ENCODE measurements at places on chromosomes 5 and 9.

DNA sequence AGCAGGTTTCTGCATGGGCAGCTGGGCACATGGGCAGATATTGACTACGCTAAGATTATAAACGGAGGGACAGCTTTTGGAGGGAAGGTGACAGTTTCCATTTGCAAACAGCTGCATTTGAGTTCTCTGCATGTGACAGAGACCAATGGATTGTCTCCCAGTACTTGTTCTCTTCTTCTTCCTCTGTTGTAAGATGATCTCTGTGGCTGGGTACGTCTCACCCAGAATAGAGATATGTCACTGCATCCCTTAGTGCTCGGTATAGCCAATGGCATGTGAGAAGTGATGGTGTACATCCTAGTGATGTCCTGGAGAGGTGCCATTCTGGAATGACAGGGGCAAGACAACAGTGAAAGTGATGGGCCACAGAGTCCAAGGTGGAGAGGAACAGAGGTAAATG is 171.3 kb downstream of the CFAP90 start:
- no peak for DNase-seq

DNA sequence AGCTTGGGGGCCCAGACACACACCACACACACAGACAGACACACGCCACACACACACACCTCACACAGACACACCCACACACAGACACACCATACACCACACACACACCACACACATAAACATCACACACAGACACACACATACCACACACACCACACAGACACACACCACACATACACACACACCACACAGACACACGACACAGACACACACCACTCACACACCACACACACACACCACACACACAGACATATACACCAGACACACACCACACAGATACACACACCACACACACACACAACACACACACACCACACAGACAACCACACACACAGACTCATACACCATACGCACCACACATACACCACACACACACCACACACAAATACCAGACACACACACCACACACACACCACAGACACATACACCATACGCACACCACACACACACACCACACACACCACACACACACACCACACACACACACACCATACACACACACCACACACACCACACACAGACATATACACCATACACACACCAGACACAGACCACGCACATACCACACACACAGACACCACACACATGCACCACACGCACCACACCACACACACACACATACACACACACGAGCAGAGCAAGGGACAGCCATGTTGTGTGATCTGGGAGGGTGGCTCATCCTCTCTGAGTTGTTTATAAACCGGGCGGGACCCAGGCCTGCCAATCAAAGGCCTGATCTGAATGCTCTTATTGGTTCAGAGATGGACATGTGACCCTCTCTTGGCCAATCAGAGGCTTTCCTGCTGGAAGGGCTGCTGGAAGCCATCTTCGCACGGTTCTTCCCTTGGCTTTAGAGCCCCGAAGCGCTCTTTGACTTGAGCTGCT is 148.3 kb downstream of the GAPVD1 start:
- DNase-seq, result no peak

GRCh38 chr9:17291766-17292165 is 156.9 kb downstream of the CNTLN start:
- no peak for DNase-seq

DNA sequence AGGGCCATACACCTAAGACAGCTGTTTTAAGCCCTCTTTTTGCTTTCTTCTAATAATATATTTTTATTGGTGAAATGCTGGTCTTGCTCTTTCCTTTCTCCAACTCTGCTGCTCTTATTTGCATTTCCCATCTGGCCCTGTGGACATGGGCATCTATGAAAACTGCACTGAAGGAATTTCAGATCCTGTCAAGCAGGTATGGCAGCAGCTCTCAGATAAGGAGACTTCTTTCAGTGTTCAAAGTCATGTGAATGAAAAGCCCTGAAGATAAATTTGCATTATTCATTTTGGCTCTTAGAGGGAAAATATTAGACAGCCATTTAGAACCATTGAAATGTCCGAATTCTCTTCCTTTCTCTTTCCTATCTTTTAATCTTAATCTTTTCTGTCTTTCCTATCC is 668.0 kb upstream of the RIOK2 start:
- DNase-seq, result no peak

DNA sequence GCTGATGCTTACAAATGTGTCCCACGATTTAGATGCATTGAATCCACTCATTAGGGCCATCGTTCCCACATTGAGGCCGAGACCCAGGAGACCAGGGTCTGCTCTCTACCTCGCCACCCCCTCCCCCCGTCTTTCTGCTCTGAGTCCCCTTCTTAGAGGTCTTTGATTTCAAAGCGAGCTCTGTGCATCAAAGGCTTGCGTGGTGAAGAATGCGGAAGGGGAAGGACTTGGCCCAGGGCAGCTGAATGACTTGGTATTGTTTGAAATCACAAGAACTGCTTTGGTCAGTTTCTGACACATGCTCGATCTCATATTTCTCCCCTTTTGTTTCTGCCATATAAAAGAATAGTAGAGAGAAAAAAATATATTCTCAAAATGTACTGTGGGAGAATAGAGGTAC is 78.3 kb upstream of the IRX1 start:
- DNase-seq, result no peak

- DNase-seq, result no peak
Measured at GRCh38 chr5:28281351-28281750, 1243.0 kb upstream of the CDH9 start.

GRCh38 chr5:137342764-137343163 is 156.4 kb downstream of the SPOCK1 start:
- DNase-seq, result no peak

- no peak for DNase-seq
Measured at GRCh38 chr5:149951138-149951749, 6.7 kb upstream of the PDE6A start.

GRCh38 chr5:69502767-69503488 is 10.3 kb downstream of the OCLN start:
- no peak for DNase-seq

GRCh38 chr9:136858844-136859757 is 7.0 kb downstream of the MAMDC4 start:
- peak; percentile 77 for DNase-seq

- DNase-seq, result no peak
Measured at GRCh38 chr5:67202828-67203227, 6.2 kb upstream of the CD180 start.

DNA sequence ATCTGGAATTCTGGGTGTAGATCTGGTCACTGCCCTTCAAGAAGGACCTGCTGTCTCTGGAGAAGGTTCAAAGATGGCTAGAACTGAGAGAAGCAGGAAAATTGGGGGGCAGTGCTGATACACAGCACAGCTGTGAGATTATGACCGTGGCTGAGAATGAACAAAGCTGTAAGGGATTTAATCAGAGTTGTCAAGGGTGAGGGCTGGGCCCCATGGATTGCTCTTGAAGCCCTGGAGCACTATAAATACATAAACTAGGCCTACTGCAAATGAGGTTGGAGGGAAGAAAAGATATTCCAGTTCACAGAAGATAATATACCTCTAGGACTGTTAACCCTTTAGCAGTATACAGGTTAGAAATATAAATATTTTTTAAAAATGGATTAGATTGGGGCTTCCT is 86.3 kb upstream of the KLF9 start:
- DNase-seq, result no peak

- no peak for DNase-seq
Measured at GRCh38 chr5:61052882-61053281, 107.9 kb downstream of the NDUFAF2 start.

- DNase-seq, result no peak
Measured at GRCh38 chr5:173233347-173234128, 1.5 kb downstream of the NKX2-5 start.

- no peak for DNase-seq
Measured at GRCh38 chr9:70805949-70806348, 315.5 kb downstream of the TRPM3 start.

GRCh38 chr5:11273180-11273903 is 512.3 kb upstream of the DAP start:
- DNase-seq, result no peak

- DNase-seq, result no peak
Measured at GRCh38 chr5:10442576-10442975, 897 bp downstream of the ROPN1L start.

DNA sequence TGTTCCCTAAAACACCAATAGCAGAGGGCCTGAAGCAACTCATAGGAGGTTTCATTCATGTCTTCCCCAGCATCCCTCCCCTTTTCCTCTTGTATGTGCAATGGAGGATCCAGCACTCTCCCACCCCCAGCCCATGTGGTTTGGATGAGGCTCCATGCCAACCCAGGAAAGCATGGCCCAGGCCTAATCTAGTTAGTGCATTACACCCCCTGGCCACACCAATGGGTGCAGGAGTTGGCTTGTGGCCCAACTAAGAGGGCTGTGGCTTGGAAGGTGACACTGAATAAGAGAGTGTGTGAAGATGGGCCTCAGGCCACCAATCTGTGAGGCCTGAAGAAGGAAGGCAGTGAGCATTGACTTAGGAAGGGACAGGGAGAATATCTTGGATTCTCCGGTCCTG is 70.8 kb upstream of the SMIM23 start:
- DNase-seq, result no peak

DNA sequence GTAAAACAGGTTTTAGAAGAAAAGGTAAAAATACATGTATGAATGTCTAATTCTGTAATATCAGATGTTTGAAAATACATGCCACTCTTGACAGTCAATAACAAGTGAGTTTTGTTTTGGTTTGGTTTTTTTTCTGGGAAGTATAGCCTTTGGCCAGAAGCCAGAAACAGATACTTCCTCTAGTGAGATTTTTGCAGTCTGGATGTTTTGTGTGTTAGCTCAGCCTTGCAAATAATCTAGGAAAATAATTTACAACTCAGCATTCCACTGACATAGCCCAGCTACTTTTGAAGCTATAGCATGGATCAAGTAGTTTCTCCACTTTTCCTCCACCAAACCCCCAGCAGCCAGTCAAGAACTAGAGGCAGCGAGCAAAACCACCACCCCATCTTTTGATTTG is 56.7 kb downstream of the SLC1A1 start:
- DNase-seq, result no peak

- DNase-seq, result no peak
Measured at GRCh38 chr5:149749481-149750365, 19.6 kb downstream of the PPARGC1B start.

DNA sequence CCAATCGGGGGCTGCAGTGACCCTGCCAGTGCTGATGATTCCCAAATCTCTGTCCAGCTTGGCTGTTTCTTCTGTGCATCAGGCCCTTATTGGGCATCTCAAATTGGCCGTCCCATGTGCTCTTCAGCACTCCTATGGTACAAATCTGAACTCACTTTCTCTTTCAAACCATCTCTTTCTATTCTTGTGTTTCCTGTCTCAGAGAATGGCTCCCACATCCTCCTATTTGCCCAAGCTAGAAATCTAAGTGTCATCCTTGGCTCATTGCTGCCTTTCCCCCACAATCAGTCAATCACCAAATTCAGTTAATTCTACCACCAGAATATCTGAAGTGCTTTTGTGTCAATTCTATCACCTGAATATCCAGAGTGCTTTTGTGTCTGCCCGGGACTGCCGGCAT is 336.6 kb downstream of the CWC27 start:
- no peak for DNase-seq

GRCh38 chr5:42930934-42931333 is 109.2 kb downstream of the ANXA2R start:
- DNase-seq, result no peak

DNA sequence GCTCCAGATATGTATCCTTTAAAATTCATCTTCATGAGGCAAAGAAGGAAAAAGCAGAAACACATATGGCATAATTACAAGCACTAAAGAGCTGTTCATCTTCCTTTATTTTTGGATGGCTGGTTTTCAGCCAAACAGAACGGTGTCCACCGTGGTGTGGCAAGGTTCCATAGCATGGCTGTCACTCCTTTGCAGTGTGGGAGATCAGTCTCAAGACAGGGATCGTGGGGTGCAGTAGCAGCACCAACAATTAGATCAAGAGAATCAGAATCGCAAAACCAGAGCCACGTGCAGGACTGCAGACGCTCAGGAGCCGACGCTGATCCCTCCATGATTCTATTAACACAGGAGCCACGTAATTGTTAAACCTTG is 79.5 kb downstream of the SEMA4D start:
- no peak for DNase-seq

DNA sequence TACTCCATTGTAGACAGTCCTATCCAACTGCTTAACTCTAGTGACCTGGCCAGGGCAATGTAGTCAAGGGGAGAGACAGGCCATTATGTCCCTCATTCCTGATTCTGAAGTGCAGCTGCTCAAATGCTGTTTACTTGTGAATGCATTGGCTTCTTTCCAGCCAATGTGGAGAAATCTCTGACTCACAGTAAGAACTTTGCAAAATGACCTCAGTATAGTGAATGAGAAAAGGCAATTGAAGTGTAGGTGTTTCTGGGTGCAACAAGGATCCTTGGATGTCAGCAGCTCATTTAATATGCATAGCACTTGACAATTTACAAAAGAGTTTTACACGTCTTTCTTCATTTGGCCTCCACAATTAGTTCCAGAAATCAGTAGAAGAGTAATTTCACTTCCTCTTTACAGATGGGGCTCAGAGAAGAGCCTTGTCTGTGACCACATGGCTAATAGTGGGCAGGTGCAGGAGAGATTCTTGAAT is 367.2 kb downstream of the OSTF1 start:
- DNase-seq, result peak; percentile 55

DNA sequence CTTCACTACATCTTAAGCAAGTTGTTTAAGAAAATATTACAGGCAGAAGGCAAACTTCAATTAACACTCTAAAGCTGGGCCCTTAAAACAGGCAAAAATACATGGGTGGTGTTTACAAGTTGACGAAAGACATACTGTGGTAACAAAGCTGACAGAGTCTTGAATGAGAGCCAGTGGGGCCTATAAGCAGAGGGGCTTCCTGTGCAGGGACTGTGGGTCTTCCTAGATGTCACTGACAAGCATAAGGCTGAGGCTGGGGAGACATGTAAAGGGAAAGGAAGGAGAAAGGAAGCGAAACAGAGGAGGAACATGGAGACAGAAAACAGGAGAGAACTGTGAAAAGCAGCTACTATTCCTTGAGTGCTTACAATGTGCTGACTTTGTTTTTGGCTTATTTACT is 308.0 kb upstream of the RPS23 start:
- DNase-seq, result no peak

- no peak for DNase-seq
Measured at GRCh38 chr9:70466976-70467561, 52.6 kb upstream of the KLF9 start.

DNA sequence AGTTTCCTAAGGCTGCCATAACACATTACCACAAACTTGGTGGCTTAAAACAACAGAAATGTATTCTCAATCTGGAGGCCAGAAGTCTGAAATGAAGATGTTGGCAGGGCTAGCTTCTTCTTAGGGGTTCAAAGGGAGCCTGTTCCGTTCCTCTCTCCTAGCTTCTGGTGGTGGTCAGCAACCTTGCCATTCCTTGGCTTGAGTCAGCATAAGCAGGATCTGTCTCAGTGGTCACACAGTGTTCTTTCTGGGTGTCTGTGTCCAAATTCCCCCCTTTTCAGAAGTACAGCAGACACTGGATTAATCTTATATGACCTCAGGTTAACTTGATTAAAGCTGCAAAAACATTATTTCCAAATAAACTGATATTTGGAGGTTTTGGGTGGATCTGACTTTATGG is 2.1 kb upstream of the OSMR start:
- DNase-seq, result no peak

GRCh38 chr9:75540185-75540584 is 350.3 kb upstream of the PCSK5 start:
- DNase-seq, result no peak
